Brain pericyte (primary cell): ENCODE measurements at places on chromosomes 1 and 21.

DNA sequence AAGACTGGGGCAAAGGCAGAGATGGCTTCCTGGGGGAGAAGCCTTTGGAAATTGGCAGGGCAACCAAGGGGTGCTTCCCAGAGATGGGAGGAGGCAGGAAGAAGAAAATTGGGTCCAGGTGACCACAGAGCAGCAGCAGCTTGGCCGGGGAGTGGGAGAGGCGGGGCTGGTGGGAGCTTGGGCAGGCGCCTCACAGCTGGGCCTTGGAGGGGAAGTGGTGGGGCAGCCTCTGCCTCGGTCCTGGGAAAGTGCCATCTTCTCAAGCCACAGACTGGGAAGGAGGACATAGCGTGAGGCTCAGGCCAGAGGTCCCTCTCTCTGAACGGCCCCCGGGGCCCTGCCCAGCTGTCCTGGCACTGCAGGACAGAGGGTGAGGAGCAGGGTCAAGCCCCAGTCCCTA, 24.0 kb upstream of the WASF2 start:
- no peak for DNase-seq

- DNase-seq = no peak
Observed at GRCh38 chr1:73839922-73840321, 358.1 kb downstream of the LRRIQ3 start.

DNA sequence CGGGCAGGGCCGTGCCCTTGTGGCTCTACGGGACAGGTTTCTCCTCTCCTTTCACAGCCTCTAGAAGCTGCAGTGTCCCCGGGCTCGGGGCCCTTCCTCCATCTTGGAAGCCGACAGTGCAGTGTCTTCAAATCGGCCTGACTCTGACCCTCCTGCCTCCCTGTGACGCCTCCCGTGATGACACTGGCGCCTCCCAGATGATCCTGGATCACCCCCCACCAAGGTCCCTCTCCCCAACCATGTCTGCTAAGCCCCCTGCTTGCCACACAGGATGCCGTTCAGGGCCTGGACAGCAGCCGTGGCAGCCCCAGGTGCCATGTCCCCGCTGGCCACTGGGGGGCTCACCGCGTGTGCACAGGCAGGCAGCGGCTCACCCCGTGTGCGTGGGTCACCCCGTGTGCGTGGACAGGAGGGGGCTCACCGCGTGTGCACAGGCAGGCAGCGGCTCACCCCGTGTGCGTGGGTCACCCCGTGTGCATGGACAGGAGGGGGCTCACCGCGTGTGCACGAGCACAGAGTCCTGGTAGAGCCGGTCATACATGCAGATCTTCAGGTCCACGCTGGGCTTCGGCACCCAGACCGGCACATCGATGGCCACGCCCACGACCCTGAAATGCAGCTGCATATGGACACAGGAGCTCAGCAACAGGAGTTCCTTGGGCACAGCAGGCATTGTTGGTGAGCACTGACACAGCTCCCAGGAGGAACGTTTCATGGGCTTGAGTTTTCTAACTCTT, 24.9 kb upstream of the TMEM52 start:
- no peak for DNase-seq

DNA sequence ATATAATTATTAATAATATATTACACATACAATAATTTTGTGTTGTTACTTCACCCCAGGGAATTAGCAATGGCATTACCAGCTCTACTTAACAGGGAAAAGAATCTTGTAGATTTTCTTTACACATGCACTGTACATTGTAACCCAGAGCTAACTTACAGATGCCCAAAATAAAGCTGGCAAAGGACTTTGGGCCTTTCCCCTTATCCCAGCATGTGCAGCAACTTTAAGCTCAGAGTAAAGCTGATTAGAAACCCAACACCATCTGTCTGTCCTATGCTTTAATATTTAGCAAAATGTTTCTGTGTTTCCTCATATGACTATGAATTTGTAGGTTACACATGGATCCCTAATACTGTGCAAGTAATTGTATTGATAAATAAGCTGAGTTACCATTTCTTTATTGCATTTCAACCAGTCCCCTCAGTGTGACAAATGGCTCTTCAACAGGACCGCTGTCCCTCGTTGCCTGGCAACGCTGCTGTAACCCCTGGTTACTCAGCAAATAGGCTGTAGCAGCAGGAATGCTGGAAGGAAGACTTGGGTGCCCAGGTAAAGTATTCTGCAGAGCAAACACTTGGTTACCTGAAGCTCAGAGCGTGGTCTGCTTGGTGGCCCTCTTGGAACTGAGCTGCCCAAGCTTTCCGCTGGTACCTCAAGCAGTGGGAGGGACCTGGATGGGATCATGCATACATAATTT, at the start of gene USH2A:
TSS of gene USH2A (minus strand) at position 628 of the 700 bp plus-strand sequence. CDS start 1,112 bp downstream, outside the sequence.
- DNase-seq = no peak

DNA sequence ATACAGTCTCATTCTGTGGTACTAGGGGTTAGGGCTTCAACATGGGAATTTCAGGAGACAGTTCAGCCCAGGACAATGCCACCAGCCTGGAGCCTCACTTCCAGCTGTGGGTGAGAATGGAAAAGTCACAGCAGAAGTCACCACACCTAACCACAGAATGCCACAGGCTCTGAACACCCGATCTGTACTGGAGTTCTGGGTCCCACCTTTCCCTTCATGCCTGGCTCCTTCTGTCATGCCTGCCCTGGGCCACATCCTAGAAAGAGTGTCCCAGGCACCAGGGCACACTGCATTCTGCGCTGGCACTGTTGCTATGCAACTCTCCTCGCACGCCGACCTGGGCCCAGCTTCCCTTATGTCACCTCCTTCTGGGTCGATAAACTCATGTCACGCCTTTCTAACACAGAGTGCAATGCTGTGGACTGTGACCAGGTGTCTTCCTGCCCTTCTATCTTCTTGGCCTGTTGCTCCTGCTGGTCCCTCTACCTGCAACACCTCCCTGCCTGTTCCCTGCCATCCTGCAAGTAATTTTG, 21.2 kb downstream of the RCSD1 start:
- no peak for DNase-seq

GRCh38 chr1:111739925-111740765, 950 bp upstream of the INKA2 start:
- DNase-seq = no peak

GRCh38 chr1:157540160-157540748, 12.1 kb downstream of the FCRL5 start:
- DNase-seq = no peak

DNA sequence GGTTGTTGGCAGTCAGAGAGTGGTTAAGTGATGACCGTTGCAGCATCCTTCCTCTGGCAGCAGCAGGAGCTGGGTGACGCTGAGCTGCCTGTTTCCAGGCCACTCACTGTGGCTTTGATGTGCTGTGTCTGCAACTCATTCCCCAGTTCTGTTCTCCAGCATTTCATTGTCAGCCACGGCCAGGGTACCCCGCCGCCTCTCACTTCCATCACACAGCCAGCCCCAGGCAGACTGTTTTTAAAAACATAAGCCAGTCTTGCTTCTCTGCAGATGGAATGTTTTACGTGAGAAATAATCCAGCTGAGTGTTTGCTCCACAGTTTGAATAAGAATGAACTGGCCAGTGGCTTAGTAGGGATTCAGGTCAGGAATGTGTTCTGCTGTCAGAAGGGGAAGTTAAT, 21.5 kb upstream of the ST6GALNAC3 start:
- DNase-seq = no peak

- no peak for DNase-seq
Observed at GRCh38 chr1:84719543-84720217, 29.4 kb upstream of the SSX2IP start.

DNA sequence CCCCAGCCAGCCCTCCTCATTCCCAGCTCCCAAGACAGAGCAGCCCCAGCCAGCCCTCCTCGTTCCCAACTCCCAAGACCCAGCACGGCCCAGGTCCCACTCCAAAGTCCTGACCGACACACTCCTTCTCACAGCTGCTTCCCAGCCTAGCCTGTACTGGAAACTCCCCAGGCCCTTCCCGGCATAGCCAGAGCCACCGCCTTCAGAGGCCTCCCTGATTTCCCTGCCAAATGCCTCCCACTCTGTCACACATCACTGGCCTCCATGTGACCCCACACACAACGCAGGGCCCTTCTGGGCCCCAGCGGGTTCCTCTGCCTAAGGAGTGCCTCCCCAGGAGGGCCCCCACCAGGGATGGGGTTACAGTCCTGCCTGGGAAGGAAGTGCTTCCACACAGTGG, 2.8 kb downstream of the UBE2J2 start:
- DNase-seq = no peak

GRCh38 chr1:232529747-232530146, 100.2 kb downstream of the SIPA1L2 start:
- DNase-seq = no peak

DNA sequence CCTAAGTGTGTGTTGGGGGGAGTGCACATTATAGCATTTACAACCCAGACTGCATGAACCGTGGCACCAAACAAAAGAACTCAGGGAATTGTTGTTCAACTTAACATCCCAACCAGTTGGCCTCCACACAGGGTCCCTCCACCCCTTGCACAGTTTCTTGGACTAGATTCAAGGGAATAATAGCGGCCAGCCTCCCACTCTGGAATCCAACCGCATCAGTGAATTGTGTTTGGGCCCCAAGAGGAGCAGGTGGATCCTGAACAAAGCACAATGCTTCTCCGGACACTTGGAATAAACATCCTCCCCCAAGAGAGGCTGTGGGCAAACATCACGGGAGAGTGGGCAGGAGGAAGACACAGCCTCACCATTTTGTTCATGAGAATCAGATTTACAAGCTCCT, 18.2 kb downstream of the CD34 start:
- DNase-seq = no peak

DNA sequence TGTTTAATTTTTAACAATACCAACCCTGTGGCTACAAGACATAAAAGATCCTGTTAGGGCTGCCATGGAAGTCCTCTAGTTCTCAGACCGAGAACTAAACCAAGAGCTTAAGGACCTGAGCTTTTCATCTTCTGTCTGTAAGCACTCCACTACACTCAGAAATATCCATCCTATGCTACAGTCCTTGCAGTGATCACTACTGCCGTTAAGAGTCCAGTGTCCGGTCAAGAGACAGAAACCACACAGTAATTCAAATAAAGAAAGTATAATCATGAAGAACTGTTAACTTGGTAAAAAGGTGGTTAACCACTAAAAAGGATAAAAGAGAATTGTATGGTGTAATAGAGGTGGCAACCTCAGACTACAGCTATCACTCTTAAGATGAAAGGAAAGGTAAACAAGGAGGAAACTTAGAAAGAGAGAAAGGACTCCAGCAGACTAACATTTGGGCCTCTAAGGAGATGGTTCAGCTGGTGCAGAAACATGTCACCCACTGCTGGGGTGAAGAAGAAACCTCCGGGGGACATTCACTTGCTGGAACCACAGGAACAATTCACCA, 22.1 kb upstream of the PRDX6 start:
- no peak for DNase-seq

- no peak for DNase-seq
Observed at GRCh38 chr1:42937836-42938644, 20.6 kb downstream of the SLC2A1 start.

DNA sequence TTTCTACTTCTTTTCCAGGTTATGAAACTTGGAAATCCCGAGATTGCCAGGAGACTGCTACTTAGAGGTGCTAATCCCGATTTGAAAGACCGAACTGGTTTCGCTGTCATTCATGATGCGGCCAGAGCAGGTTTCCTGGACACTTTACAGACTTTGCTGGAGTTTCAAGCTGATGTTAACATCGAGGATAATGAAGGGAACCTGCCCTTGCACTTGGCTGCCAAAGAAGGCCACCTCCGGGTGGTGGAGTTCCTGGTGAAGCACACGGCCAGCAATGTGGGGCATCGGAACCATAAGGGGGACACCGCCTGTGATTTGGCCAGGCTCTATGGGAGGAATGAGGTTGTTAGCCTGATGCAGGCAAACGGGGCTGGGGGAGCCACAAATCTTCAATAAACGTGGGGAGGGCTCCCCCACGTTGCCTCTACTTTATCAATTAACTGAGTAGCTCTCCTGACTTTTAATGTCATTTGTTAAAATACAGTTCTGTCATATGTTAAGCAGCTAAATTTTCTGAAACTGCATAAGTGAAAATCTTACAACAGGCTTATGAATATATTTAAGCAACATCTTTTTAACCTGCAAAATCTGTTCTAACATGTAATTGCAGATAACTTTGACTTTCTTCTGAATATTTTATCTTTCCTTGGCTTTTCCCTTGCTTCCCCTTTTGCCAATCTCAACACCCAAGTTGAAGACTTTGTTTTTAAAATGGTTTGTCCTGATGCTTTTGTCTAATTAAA, 4.0 kb downstream of the CDKN2C start:
- no peak for DNase-seq

DNA sequence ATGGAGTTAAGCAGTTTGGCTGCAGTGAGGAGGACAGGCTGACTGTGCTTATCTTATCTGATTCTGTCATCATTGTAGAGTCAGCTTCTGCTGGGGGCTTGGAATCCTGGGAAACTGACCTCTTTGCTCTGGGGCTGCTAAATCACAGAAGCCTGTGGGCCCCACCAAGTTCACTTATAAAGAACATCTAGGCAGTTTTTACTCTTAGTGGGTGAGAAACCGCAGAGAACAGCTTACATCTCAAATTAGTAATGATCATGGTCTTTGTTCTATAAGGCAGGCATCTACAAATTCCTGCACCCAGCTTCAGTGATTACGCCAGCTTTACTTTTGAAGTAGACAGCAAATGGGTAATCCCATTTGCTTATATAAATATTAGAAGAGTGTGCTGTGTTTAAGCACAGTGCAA, 75.7 kb downstream of the ZC3H11B start:
- DNase-seq = no peak

GRCh38 chr1:185373813-185374529, 56.9 kb upstream of the IVNS1ABP start:
- no peak for DNase-seq
